ENCODE measurements at places on chromosomes 12 and 14. TPM values are rescaled to one million over a fixed set of nuclear protein-coding genes. Genes with fewer than 3 reads are reported as not detected.

GRCh38 chr12:15633201-15633600, 156.0 kb downstream of the EPS8 start:
- DNase-seq: no peak

DNA sequence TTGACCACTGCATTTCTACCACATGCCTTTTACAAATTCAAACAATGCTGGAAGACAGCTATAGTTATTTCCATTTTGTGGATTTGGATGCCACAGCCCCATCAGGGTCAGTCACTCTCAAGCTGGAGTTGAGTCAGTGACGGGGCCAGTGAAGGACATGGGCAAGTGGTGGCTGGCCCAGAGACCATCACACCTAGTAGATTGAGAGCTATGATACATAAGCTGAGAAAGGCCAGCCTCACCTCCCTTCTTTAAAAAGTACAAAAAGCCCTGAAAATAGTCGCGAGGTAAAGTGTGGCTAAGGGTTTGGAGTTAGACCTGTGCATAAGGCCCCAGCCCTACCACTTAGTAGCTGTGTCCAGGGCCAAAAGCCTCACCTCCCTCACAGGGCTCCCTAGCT, 4.1 kb downstream of the KCTD10 start:
- no peak for DNase-seq

GRCh38 chr14:73466861-73467260, 8.5 kb upstream of the NUMB start:
- no peak for DNase-seq

DNA sequence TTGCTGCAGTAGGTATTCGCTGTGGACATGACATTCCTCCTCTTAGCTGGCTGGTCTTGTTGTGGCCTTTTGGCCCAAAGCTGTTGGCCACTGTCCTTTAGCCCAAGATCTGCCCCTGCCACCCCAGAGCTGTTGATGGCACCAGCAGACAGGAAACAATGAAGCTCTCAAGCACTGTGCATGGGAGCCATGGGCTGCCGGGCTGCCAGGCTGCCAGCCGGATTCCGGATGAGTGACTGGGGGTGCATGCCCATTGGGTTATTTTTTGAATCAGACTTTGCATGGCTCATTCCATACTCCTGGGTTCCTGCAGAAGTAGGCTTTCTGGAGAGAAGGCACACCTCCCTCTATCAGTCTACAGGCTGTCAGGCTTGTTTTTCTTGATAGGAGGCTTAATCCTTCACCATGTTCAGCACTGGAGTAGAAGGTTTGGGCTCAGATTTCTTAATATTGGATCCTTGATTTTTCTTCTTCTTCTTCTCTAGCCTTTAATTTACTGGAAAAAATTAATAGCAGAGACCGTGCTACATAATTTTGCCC, 32.4 kb downstream of the MAX start:
- no peak for DNase-seq

DNA sequence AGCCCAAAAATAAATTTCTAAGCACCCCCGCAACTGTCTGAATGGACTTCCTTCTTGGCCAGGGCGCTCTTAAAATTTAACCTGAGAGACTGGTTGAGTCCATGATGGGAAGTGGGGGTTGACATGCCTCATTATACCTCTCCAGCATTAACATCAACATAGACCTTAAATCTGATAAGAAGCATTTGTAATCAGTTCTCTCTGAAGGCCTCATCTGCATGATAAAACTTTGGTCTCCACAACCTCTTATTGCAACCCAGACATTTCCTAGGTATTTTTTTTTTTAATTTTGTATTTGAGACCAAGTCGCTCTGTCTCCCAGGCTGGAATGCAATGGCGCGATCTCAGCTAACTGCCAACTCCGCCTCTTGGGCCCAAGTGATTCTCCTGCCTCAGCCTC, 10.4 kb upstream of the SLC8B1 start:
- DNase-seq: no peak

DNA sequence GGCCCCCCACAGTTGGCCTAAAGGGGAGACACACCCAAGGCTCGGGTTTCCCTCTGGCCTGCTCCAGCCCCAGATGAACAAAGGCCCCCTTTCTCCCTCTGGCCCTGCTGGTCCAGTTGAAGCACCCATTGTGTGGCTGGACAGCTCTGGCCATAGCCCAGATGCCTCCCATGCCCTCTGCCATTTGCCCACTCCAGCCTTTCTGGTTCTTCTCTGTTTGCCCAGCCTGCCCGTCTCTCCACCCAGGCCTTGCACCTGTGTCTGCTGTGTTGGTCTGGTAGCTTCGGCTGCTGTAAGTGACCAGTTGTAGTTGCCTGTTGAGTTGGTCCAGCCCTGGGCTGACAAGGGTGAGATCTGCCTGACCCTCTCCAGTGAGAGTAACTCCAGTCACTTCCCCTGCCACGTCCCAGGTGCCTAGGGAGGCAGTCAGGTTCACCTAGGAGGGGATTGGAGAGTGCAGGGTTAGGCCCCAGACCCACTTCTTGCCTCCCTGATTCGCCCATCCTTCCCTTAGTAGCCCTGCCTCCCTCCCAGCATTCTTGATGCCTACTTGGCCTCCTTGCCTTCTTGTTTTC, 3.0 kb downstream of the B4GALNT1 start:
- DNase-seq: no peak

DNA sequence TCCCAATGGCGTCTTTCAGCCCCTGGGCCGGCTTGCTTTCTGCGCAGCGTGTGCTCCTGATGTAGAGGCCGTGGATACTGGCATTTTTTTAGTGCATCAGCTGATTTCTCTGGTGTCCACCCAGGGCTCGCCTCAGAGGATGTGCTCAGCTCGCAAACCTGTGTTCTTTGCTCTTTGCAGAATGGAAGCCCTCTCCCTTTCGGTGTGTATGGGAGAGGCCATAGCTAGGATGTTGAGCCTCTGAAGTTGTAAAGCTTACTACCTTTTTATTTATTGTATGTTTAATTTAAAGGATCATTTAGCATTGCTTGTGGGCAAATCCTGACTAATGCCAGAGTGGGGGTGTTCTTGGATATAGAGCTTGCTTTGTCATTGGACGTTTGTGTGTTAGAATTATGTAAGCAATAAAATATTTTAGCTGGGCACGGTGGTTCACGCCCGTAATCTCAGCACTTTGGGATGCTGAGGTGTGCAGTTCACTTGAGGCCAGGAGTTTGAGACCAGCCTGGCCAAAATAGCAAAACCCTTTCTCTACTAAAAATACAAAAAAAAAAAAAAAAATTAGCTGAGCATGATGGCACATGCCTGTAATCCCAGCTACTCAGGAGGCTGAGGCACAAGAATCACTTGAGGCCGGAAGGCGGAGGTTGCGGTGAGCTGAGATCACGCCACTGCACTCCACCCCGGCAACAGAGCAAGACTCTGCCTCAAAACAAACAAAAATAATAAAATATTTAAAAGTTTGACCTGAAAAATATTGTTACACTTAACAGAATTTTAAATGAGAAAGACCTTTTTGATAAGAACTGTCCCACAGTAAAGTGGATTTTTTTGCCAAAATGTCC, 52.6 kb upstream of the MMP17 start:
- DNase-seq: no peak

- no peak for DNase-seq
Observed at GRCh38 chr12:104521731-104522130, 65.0 kb downstream of the CHST11 start.

GRCh38 chr14:84254290-84254689, 1275.7 kb upstream of the FLRT2 start:
- DNase-seq: peak; percentile 9

GRCh38 chr14:53569446-53569845, 387.2 kb downstream of the BMP4 start:
- no peak for DNase-seq

ZDHHC22 gene
- total RNA-seq: not detected

FGF23 gene
- total RNA-seq: not detected

KRT75 gene
- total RNA-seq: not detected

NEUROD4 gene
- total RNA-seq: not detected

DENND5B gene
- 6.0 TPM for total RNA-seq

CALM1 gene
- total RNA-seq: 556 TPM

CRADD gene
- total RNA-seq: 21.4 TPM

RPGRIP1 gene
- 1.3 TPM for total RNA-seq

LGR5 gene
- 0.39 TPM for total RNA-seq
